ENCODE measurements at places on chromosomes 6 and 20. TPM values are rescaled to one million over a fixed set of nuclear protein-coding genes. Genes with fewer than 3 reads are reported as not detected.

The SPAG4 gene
- 1.1 TPM for total RNA-seq

DNA sequence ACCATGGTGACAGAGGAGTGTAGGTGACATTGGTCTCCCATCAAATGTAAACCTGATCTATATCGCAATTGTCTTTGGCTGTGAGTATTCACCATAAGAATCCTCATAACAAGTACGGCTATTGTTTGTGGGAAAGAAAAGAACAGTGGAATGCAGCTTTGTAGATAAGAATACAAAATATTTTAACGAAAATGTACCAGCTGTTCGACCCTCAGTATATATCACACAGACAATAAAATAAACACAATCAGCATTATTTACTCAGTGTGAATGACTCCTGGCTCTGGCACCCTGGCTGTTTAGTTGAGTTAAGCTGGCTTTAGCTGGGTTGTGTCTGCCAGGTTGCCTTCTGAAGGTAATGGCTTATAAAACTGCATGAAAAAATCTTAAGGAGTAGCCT, 43.4 kb downstream of the SNRNP48 start:
- no peak for DNase-seq

DNA sequence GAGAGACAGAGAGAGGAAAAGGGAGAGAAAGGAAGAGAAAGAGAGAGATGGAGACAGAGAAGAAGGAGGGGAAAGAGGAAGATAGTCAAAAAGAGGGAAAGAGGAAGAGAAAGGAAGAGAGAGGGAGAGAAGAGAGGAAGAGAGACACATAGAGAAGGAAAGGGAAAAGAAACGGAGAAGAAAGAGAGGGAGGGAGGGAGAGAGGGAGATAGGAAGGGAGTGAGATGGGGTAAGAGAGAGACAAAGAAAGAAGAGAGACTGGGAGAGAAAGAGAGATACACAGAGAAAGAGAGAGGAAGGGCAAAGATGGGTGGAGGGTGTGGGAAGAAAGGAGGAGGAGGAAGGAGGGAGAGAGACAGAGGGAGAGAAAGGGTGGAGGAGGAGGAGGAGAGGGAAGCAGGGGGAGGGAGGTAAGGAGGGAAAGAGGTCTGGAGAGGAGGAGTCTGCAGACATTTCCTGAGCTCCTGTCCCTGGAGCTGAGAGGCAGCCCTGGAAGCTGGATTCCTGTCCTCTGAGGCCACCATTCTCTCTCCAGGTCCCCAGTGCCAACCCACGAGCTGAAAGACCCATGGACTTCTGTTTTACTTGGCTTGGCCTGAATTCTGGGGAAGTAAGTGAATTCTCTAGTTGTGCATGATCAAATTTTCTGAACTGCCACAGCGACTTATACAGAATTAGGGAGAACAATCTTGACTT, 9.9 kb downstream of the FOXF2 start:
- no peak for DNase-seq

GRCh38 chr6:36204068-36204753, 7.7 kb downstream of the BRPF3 start:
- no peak for DNase-seq

DNA sequence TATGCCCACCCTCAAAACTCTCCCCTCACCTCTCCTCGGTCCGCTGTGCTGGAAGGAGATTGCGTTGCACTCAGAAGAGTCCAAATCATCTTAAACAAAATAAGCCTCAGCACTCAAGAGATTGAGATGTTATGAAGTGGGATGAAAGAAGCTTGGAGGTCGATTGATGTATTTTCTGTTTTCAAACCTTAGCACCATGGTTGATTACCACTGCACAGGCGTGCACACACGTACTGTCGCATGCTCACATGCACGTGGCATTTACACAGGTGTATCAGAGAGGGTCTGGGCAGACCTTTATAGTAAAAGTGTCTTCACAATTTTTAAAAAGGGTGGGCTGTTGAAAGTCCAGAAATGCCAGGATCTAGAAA, 612 bp upstream of the AGPAT4 start:
- no peak for DNase-seq

The THBD gene
- 0.19 TPM for total RNA-seq

DNA sequence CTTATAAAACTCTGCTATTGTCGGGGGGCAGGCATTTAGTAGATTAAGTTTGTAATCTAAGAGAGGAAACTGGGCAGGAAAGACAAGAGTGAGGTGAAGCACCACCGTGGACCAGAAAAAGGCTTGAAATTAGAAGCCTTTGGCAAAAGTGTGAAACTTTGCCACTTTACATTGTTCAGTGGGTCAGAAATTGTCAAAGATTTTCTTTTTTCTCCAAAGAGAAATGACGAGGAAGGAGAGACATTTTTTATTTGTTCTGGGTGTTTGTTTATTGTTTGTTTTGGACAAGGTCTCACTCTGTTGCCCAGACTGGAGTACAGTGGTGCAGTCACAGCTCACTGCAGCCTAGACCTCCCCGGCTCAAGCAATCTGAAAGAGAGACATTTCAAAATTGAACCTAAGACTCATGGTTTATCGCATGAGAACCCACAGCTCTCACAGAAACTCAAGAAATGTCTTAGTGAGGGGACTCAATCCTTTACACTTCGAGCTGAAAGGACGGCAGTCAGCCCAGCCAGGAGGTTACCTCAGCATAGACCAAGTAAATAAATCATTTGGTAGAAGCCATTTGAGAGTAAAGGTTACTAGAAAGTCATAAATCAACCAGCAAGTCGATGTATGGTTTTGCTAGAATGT, 262.8 kb upstream of the TAB2 start:
- DNase-seq: no peak

- no peak for DNase-seq
These were observed 23.4 kb downstream of the ATRN start for GRCh38 chr20:3494218-3494617.

The CNR1 gene
- total RNA-seq: 26.2 TPM

The PARD6B gene
- 32.9 TPM for total RNA-seq

DNA sequence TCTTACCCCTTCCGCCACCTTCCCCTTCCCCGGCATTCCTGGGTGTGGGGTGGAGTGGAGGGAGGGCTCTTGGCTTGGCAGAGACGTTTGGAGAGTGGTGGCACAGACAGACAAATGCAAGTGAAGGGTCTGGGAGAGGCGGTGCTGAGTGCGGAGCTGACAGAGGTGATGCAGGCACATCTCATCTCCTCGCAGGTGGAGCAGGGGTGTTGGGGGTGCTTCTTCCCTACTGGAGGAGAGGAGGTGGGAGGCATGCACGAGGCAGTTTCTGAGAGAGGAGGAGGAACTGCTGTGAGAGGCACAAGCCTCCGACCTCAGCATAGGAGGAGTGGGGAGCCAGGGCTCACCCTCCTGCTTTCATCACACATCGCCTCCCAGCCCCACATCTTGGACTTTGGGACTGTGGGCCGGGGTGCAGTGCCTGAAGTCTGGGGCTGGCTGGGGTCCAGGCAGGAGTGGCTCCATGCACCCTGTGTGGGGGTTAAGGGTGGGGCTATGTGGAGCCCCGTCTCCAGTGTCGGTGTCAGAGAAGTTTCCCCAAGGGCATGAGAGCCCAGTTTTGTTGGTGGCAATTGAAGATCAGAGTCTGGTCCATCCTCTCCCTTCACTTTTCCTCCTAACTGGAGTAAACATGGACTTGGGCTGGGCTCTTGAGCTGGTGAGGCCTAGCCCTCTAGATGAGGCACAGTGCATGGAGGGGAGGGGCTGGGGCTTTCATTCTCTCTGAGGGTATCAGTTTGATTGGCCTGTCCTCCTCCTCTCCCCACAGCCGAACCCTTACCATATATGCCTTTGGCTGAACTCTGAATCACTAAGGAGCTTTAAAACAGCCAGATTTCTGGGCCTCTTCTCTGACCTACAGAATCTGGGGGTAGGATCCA, 20.2 kb upstream of the SLC22A7 start:
- DNase-seq: no peak

GRCh38 chr6:12047304-12047703, 35.2 kb downstream of the HIVEP1 start:
- no peak for DNase-seq

DNA sequence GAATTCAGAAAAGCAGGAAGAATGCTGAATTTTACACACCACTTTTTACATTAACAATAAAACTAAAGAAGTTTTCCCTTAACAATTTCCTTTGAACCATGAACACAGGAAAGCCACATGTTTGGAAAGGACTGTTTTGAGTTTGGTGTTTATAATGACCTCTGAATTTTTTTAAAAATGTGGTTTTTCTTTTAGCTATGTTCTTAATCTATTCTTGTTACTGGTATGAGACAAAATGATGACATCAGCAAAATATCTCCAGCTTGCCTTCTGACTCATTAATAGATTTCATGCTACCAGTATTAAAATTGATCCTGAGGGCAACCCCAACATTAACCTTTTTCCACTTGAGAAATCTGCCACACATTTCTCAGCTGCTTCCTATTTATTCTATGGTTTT, 217.5 kb upstream of the THEMIS start:
- no peak for DNase-seq

The C6orf58 gene
- total RNA-seq: not detected

The EBF4 gene
- total RNA-seq: 63.8 TPM

The ELOVL2 gene
- total RNA-seq: 6.0 TPM

The TBX18 gene
- 1.3 TPM for total RNA-seq

DNA sequence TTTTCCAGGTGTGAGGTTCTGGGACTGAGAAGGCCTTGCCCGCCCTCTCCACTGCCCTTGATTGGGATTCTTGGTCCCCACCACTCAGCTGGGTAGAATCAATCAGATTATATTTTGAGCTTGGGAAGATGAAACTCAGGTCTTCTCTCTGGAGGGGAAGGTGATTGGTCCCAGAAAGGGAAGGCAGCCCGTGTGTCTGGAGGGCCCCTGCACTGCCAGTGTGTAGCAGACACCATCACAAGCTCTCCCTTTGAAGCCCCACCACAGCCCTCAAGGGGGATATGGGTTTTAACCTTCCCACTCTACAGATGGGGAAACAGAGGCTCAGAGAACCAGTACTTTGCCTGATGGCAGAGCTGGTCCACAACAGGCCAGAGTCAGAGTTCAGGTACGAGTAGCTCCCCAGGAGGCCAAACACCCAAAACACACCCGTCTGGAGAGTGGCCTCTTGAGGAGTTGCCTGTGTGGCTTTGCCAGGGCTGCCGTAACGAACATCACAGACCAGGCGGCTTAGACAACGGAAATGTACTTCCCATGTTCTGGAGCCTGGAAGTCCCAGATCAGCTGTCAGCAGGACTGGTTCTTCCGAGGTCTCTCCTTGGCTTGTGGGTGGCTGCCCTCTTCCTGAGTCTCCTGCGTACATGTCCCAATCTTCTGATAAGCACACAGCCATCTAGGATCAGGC, 205.6 kb downstream of the SYNDIG1 start:
- DNase-seq: no peak

DNA sequence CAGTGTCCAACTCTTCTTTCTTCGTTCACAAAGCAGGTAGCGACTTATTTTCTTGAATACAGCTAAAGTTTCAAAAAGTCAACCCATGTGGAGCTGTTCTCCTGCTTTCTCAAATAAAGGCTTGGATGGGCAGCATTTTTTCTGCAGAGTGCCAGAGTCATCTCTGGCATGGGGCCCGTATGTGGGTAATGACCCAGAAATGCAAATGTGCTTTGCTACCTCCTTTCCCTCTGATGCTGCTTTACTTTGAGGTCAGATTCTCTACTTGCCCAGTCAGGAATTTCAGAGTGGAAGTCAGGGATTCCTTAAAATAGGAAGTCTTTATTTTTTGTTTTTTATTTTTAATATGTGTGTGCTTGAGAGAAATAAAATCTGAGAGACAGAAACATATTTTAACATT, 4.9 kb downstream of the NKAIN2 start:
- DNase-seq: no peak

DNA sequence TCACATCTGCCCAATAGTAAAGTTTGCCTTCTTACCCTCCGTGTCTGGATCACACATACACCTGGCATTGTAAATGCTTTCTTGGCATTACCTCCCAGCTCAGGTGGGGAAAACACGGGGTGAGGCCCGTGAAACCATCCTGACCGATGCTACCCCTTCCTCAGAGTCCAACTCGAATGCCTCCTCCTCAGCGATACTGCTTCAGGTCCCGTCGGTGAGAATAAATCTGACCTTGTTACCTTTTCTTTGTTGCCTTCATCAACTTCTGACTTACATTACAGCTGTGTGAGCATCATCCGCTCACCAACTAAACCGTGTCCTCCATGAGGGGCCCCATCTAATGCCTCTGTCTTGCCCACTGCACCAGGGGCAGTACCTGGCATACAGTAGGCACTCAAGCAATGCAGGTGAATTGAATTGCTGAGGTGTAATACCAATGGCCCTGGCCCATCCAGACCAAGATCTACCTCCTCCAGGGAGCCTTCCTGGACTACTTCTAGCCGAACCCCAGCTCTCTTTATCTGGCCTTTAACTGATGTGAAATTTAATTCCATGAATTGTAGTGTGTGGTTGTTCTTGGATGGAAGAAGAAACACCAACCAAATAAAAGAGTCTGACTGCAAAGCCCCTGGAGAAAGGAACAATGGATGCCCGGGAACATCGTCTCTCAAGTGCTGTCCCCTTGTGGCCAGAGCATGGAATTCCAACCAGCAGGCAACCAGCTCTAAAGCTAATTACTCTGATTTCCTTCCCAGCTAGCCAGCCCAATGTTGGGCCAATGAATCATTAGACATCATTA, 141.5 kb downstream of the ANKRD60 start:
- DNase-seq: peak; percentile 27

The SNPH gene
- total RNA-seq: 2.7 TPM

DNA sequence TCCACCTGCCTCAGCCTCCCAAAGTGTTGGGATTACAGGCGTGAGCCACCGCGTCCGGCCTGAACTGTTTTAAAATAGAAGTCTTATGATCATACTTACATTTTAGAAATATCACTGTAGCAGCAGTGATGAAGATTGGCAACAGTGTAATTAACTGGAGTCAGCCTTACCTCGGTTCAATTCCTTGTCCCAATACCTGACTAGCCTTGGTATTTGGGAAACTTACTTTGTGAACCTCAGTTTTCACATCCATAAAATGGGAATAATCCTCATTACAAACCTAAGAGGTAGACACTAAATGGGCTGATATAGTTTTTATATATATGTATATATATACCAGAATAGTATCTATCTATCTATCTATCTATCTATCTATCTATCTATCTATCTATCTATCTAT, 19.3 kb downstream of the PHF20 start:
- no peak for DNase-seq

GRCh38 chr6:24997905-24998304, 62.1 kb upstream of the RIPOR2 start:
- DNase-seq: no peak

The RNF39 gene
- not detected for total RNA-seq

DNA sequence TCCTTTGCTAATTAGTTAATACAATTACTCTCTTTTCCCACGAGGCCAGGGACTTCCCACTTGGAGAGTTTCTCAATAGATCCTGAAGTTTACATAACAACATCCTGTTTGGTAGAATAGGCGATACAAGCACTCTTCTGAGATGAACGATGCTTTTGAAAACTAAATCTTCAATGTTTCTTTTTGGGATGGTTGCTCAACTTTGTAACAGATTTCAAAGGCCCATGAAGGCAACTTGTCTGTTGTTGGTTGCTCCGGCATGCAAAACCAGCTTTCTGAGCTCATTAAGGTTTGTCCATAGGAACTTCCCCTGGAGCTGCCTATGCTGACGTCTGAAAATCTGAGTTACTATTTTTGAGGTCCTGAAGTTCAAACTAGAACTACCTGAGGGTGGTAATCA, 25.9 kb upstream of the ROS1 start:
- no peak for DNase-seq

The EDN1 gene
- total RNA-seq: 2.0 TPM

Measured in progenitor cell of endocrine pancreas (in vitro differentiated cells).